ENCODE measurements at places on chromosomes 3 and 15.

DNA sequence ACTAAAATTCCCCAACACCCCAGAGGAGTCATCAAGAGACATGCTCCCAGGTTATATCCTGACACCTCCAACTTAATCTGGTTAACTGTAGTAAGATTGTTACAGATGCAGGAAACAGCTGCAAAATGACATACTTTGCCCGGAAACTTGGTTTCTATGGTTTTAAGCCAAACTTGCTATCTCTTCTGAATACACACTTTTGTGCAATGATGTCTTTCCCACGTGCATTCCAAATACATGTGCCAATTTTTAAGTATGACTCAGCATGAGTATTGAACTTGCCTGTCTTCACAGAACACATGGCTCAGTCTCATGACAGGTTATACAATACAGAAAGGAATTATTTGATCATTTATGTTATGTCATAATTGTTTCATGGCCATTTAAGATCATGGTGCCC, 207.0 kb upstream of the DCBLD2 start:
- DNase-seq: no peak

DNA sequence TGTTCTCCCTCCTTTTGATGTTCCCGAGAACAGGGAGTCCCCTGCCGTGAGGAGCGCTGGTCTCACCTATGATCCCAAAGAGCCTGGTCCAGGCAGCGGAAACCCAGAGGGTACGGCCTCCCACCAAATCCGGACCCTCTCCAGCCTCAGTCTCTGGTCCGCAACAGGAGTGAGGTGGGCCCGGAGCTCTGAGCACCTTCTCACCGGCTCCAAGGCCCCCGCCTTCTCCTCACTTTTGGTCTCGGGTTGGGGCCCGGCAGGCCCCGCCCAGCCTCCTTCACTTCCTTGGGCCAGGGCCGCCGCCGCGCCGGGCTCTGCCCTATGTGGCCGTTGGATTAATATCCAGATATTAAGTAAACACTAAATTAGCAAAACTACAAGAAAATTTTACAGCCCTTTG, 5.7 kb upstream of the SKOR1 start:
- no peak for DNase-seq

- DNase-seq: no peak
Observed at GRCh38 chr15:69535101-69535638, 82.6 kb downstream of the RPLP1 start.

DNA sequence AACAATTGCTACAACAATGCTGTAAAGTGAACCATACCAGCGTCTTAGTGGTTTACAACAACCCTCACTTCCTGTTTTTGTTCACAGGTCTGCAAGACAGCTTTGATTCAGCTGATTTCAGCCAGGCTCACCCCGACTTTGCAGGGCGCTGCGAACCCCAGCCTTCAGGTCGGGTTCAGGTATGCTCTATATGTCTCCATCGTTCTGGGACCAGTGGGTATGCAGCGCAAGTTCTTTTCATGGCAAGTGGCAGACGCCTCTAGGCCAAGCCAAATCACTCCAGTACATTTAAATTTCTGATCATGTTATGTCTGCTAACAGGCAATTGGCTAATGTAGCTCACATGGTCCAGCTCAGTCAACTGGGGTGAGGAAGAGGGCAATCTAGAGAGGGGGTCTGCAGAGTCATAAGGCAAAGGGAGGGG, 52.4 kb upstream of the RGMA start:
- no peak for DNase-seq

- DNase-seq: no peak
Observed at GRCh38 chr3:176767385-176767784, 429.9 kb downstream of the TBL1XR1 start.
